ENCODE measurements at places on chromosomes 11 and 22.

DNA sequence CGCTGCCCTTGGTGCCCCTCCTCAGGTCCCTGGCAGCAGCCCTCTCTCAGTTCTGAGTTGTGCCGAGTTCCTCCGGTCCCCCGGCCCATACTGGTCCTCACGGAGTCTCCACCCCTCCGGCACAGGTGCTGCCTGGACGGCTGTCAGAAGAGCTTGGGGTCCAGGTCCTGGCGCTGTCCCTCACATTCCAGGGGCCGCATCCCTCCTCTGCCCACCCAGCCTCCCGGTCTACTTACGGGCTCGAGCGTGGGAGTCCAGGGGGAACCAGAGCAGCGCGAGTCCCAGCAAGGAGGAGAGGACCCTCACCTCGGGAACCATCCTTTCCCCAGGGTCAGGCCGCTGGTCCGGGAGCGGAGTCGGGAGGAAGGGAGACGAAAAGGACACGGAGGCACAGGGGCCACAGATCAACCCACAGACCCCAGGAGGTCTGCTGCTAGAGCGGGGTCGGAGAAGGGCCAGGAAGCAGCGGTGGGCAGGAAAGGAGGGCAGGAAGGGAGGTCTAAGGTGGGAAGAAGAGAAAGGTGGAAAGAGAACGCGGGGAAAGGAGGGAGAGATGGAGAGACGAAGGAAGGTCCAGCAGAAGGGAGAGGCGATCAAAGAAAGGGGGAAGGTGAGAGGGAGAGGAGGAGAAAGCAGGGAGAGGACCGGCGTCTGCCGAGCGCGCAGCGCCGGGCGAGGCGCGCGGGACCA lies 510 bp downstream of the CHRDL2 start:
- no peak for DNase-seq

DNA sequence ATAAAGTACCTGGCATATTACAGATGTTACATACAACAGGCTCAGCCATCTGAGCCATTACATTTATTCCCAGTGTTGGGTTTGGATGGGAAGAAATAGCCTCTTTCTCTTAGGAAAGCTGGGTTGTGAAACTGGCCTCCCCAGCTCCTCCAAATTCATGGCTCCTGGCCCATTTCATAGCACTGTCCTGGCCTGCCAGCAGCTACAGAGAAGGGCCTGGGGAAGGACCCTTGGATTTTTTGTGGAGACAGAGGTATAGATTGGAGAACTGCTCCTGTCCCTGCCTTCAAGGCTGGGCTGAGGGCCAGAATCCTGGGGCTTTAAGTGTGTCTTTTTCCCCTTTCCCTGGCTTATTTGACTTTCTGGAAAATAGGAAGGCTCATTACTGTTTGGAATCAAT lies 18.0 kb downstream of the PKNOX2 start:
- DNase-seq, result no peak

GRCh38 chr11:25602149-25602548 lies 729.8 kb upstream of the ANO3 start:
- DNase-seq, result no peak

GRCh38 chr11:122727101-122727929 lies 71.8 kb downstream of the UBASH3B start:
- no peak for DNase-seq

DNA sequence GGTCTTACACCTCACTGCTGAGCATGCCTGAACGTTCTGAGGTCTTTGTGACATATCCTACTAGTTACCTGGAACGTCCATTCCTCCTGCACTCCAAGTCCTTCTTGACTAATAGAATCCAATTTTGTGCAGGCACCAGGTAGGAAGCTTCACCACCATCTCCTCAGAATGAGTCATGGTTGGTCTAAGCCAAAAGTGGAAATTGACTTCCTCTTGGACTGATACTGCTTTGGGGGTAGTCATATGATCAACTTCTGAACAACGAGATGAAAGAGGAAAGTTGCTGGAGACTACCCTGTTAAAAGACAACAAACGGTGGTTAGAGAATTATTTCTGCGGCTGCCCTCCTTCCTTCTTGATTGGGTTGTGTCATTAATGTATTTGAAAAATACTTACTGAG lies 374.2 kb upstream of the LARGE1 start:
- DNase-seq, result no peak

DNA sequence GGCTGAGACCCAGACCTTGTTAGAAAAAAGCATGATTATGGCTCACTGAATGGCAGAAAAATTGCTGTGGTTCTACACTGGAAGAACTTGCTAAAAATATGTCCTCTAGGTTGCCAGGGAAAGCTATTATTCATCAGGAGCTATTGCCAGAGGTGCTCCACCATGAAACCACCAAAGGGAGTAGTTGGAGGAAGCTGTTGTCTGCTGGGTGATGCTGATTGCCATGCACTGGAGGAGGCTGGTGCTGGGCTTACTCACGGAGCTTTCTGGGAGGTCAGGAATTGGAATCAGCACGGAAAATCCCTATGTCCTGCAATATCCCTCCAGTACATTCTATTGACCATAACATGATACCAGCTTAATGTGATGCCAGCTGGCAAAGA lies 199.6 kb upstream of the ZBED5 start:
- DNase-seq, result no peak

- no peak for DNase-seq
Observed at GRCh38 chr22:45867118-45867905, 109.7 kb downstream of the WNT7B start.

- DNase-seq, result no peak
Observed at GRCh38 chr22:24120044-24120443, 61.2 kb upstream of the SUSD2 start.

GRCh38 chr11:73393479-73394415 lies 17.5 kb downstream of the RELT start:
- peak; percentile 66 for DNase-seq

DNA sequence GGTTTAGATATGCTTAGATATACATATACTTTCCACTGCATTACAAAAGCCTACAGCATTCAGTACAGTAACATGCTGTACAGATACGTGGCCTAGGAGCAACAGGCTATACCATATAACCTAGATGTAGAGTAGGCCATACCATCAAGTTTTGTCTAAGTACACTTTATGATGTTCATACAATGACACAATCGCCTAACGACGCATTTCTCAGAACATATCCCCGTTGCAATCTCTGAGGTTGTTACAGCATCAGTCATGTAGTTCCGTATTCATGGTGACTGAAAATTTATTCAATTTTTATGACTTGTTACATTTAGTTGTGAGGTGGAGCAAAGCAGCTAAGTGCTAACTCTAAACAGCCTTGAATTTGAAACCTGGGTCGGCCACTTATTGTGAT lies 6.7 kb downstream of the ZBTB44 start:
- no peak for DNase-seq

DNA sequence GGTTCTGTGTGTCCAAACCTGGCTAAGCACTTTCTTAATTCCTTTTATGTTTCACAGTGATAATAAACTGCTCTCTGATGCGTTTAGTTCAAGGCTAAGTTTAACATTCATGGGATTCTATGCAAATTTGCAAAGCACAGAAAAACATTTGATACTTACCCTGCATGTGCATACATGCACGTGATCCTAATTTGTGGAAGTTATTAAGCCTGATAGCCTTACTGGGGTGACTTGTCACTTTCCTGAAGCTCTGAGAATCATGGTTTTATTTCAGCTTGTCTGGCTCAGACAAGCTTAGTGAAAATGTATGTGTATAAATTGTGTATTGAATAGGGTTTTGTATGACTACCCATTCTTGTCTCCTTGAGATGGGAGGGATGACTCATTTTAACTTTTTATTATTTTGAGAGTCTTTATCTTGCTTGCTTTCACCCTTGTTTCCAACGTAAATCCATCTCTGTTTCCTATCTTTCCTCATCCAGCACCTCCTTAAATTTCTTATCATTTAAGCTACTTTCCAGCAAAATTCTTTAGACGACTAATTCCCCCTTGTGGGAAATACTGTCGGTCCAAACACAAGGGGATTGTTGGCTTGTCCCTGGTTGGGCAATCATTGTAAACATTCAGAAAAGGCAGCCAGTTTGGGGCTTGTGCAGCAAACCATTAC lies 167.1 kb downstream of the C11orf91 start:
- no peak for DNase-seq

GRCh38 chr11:8767466-8768142 lies 85.0 kb downstream of the RPL27A start:
- DNase-seq, result no peak

GRCh38 chr11:34030382-34030781 lies 21.1 kb upstream of the CAPRIN1 start:
- DNase-seq, result no peak

- DNase-seq, result no peak
Observed at GRCh38 chr11:72260574-72260973, 16.6 kb upstream of the PHOX2A start.

GRCh38 chr11:82703796-82704195 lies 29.9 kb downstream of the FAM181B start:
- DNase-seq, result no peak

- DNase-seq, result no peak
Observed at GRCh38 chr11:77140231-77140851, 12.3 kb downstream of the MYO7A start.

GRCh38 chr11:57205041-57205641 lies 23.4 kb downstream of the LRRC55 start:
- DNase-seq, result no peak

DNA sequence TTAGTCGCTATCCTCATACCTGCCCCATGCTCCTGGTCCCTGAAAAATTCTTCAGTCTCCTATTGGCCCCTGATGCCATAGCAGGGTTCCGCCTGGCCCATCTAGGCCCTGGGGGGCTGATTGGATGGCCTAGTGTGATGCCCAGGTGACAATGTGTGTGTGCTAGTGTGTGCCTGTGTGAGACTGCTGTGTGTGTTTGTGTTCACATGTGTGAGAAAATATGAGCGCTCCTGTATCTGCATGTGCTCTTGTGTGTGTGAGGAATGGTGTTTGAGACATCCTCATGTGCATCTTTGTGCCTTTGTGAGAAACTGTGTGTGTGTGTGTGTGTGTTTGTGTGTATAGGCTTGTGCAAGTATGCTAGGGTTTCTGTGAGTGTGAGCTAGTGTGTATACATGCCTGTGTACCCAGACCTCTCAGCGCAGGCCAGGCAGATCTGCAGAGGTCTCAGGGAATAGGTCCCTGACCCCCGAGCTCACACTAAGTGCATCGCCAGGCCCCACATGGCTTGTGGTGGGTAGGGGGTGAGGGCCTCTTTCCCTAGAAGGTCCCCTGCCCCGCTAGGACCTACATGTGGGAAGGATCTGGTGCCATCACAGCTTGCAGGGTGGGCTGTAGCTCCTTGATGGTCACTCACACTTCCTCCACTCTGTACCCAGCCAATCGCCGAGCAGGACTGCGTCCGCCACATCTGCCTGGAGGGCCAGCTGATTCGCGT lies 64.6 kb downstream of the OTOG start:
- DNase-seq, result no peak

DNA sequence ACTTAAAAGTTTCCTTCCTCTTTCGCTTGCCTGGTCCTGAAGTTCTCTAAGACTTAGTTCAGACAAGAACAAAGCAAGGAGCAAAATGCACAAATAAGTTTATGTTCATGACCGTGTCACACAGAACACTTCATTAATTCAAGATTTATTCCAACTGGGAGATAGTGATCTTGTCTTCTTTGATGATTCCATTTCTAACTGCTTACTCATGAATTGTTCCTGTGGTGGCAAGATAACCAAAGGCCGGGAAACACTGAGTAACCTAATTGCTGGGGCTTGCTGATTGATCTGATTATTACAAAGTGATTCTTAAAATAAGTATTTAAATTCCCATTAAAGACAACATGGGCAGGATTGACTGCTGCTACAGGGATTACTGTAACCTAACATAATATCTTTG lies 1462.9 kb upstream of the RAG2 start:
- DNase-seq, result no peak

DNA sequence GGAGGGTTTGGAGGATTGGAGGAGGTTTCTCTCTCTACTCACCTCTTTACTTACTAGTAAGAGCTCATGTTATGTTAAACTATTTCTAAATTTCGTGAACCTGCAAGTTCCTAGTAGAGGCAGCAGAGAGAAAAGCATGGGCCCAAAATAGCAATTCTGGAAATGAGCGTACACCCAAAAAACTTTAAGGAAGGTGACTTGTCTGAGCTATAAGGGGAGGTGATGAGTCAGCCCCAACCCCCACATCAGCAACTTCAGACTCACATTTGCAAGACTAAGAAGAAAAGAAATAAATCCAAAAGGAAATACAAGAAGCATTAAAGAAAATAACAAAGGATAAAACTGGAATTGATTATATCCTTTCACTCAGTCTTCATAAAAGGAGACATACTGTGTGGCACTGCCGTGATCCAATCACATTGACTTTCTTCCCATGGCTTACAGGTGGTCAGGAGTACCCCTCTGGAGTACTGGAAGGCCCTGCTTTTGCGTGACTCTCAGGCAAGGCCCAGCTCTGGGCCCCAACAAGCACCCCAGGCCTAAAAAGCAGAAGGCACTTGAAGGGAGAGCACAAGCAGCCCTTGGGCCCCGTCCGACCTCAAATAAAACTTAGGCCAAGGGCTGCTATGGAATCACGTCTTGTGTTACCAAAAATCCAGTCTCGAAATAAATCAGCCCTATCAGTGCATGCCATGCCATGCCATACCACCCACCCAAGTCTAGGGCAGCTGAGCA lies 14.3 kb downstream of the PACSIN2 start:
- no peak for DNase-seq

- DNase-seq, result no peak
Observed at GRCh38 chr22:24807284-24807950, 1.4 kb downstream of the SGSM1 start.

DNA sequence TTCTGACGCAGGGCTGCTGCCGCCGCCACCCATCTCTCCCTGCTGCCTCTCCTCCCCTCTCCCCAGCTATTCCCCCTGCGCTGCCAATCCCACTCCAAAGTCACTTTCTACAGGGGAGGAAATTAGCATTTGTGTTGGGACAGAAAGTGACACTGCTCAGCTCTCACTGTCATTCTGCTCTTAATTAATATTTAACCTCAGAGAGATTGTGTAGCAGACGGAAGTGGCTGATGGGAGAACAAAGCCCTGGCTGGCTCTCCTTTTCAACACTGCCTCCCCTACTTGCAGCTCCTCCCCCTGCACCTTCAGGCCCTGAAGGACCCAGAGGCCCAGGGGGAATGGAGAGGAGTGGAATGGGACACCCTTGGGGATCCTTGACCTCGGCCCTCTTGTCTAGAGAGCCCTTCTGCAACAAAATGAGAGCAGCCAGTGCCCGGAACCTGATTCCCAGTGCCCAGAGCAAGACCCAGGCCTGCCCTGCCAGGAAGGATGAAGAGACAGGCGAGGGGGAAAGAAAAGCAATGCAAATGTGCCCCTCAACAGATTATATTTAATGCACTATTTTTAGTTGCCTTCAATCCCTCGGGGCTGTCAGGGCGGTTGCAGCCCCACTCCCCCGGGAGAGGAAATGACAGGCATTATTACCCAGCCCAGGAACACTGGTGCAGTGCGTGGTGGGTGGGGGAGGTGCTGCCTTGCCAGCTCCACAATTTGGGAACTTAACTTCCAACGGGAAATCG lies 14.6 kb upstream of the NRGN start:
- no peak for DNase-seq

DNA sequence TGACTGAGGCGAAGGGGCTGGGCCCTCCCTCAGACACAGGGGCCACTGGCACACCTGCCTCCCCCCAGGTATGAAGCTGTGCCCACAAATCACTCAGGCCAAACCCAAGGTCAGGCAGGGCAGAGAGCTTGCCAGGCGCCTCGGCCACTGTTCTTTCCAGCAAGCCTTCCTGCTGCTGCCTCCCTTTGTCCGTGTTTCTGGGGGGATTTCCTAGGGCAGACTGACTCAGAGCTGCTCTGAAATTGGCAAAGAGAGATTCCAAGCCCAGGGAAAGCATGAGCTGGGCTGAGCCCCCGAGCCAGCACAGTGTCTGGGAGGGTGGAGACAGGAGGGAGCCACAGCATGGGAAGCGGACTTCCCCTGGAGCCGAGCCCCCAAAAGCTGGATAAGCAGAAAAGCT lies 33.2 kb downstream of the PPP2R1B start:
- DNase-seq, result no peak
